ENCODE measurements at places on chromosomes 12 and 14.

- no peak for DNase-seq
Measured at GRCh38 chr12:38456537-38457120, 140.1 kb downstream of the ALG10B start.

GRCh38 chr14:57153286-57153685 lies 115.4 kb downstream of the EXOC5 start:
- no peak for DNase-seq

- DNase-seq, result no peak
Measured at GRCh38 chr14:102939820-102940561, 17.5 kb downstream of the AMN start.

- DNase-seq, result no peak
Measured at GRCh38 chr12:111074559-111074958, 154.2 kb upstream of the MYL2 start.

- no peak for DNase-seq
Measured at GRCh38 chr14:62179367-62180018, 417.3 kb downstream of the SNAPC1 start.

GRCh38 chr14:24067133-24068082 lies 4.0 kb upstream of the CPNE6 start:
- no peak for DNase-seq

- no peak for DNase-seq
Measured at GRCh38 chr12:133073836-133074235, 6.9 kb upstream of the ZNF140 start.

- no peak for DNase-seq
Measured at GRCh38 chr12:46676797-46677520, 148.8 kb downstream of the SLC38A4 start.

DNA sequence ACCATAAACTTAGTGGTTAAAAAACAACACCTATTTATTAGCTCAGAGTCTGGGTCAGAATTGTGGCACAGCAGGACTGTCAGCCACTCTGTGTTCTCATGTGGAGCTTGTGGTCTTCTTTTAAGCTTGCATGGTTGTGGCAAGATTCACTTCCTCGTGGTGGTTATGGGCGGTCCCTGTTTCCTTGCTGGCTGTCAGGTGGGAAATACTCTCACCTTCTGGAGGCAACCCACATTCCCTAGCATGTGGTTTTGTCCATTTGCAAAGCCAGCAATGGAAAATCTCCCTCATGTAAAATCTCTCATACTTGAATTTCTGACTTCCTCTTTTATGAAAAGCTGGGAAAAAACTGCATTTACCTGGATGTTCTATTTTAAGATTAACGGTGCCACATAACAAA lies 229.8 kb downstream of the ALX1 start:
- DNase-seq, result no peak

GRCh38 chr12:108666401-108666881 lies 32.7 kb upstream of the SELPLG start:
- DNase-seq, result no peak

DNA sequence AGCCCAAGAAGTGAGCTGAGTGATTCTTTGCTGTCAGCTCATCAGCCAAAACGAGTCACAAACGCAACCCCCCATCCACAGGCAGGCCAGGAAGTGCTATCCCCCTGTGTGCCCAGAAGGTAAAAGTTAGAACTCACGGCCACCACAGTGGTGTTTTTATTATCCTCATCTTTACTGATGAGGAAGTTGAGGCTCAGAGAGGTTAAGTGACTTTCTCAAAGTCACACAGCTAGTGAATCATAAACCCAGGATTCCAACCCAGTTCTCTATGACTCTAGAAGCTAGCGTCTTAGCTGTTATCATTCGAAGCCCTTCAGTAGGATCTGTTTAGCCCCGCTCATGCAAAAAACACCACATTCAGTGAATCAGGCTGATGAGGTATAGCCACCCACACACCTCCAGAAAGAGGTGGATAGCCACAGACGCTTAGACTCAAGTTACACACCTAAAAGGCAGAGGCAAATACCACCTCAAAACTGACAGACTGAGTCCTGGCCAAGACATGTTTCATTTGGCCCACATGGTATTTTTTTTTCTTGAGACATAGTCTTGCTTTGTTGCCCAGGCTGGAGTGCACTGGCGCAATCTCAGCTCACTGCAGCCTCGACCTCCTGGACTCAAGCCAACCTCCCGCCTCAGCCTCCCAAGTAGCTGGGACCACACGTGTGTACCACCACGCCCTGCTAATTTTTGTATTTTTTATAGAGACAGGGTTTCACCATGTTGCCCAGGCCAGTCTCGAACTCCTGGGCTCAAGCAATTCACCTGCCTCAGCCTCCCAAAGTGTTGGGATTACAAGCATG lies 100.7 kb downstream of the SCARB1 start:
- DNase-seq, result no peak

DNA sequence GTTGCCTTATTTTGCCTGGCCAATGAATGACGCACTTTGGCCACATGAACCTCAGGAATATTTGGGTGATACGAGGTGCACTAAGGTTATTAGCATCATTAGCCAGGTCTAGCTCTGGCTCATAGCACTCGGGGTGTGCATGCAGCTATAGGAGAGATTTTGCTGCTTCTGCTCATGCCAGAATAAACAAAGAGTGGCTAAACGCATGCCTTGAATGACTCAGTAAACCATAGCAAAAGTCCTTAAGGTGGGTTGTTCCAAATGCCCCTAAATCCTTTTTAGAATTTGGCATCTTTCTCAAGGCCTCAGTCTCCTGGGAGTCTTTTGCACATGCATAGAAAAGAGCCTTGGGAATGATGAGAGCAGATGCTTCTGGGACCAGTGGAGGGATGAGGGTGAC lies 343.7 kb upstream of the FKBP4 start:
- no peak for DNase-seq

- no peak for DNase-seq
Measured at GRCh38 chr12:64616201-64616600, 5.9 kb downstream of the RASSF3 start.

DNA sequence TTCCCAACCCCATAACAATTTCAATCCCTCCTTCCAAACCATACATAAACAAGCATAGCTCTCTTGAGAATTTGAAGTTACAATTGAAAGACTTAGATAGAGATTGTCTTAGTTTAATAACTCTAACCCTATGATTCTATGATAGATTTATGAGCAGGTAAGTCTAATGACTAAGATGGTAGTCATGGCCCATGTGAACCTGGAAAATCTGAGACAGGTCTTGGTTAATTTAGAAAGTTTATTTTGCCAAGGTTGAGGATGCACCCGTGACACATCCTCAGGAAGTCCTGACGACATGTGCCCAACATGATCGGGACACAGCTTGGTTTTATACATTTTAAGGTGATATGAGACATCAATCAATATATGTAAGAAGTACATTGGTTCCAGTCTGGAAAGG lies 248.8 kb downstream of the KCNH5 start:
- DNase-seq, result no peak

- DNase-seq, result no peak
Measured at GRCh38 chr12:38904537-38905479, 583 bp downstream of the CPNE8 start.

- no peak for DNase-seq
Measured at GRCh38 chr14:90281756-90282155, 25.4 kb downstream of the PSMC1 start.

GRCh38 chr14:102474934-102475333 lies 34.6 kb downstream of the ANKRD9 start:
- DNase-seq, result no peak

- DNase-seq, result no peak
Measured at GRCh38 chr12:72030277-72030676, 91.6 kb downstream of the TPH2 start.

- DNase-seq, result no peak
Measured at GRCh38 chr12:11739980-11740577, 90.6 kb downstream of the ETV6 start.

DNA sequence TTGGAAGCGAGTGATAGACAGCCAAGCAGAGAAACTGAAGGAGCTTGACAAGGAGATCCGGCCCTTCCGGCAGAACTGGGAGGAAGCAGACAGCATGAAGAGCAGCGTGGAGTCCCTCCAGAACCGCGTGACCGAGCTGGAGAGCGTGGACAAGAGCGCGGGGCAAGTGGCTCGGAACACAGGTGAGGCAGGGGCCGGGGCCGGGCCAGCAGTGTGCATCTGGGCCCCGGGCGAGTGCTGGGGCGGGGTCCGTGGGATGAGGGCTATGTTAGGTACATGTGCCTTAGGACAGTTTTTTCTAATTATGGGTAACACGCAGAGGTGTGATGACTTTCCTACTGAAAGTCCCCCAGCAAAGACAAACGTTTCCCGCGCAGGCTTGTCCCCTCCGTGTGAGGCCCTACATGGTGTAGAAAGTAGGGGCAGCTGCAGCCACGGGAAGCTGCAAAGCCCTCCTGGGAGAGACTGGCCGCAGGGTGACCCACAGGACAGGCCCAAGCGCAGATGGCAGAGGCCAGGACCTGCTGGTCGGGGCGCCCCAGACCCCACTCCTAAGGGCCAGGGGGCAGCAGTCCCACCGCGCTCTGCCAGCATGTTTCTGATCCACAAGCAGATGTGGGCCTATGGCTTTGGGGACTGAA lies 19.1 kb upstream of the AMN start:
- DNase-seq, result no peak

GRCh38 chr12:24463375-24463774 lies 485.5 kb downstream of the BCAT1 start:
- no peak for DNase-seq

DNA sequence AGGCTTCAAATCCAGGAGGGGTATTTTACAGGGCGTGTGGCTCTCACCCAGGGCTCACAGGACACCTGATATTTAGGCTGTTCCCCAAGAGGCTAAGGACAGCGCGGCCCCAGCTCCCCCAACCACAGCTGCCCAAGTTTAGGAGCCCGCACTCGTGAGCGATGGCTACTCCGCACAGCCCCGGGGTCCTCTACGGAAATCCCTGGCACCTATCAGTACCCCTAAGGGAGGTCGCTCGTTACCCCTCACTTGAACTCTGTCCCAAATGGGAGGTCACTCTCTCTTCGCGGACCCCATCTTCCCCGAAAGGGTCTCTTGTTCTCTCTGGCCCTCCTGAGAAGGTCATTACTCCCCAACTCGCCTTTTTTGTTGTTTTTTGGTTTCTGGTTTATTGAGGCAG lies 708 bp upstream of the P2RX4 start:
- no peak for DNase-seq

- DNase-seq, result no peak
Measured at GRCh38 chr12:11941606-11942337, 129.0 kb upstream of the BCL2L14 start.

DNA sequence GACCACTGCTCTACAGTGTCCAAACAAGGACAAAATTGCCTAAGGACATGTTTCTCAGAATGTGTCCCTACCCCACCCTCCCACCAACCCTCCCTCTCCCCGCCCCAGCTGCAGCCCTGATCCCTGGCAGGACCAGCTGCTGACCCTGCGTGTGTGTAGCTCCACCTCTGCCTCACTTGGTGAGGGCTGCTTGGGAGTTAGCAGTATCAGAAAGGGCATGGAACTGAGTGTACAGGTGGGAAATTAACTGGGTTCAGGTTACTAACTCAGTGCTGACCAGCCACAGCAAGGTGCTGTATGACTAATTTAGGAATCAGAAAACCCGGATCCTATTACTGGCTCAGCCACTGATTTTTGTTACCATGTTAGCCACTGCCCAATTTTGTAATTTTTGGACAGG lies 11.3 kb upstream of the PLEKHD1 start:
- no peak for DNase-seq

GRCh38 chr14:69481815-69482568 lies 2.5 kb upstream of the PLEKHD1 start:
- no peak for DNase-seq

- DNase-seq, result no peak
Measured at GRCh38 chr14:88045705-88046104, 40.8 kb downstream of the GPR65 start.

DNA sequence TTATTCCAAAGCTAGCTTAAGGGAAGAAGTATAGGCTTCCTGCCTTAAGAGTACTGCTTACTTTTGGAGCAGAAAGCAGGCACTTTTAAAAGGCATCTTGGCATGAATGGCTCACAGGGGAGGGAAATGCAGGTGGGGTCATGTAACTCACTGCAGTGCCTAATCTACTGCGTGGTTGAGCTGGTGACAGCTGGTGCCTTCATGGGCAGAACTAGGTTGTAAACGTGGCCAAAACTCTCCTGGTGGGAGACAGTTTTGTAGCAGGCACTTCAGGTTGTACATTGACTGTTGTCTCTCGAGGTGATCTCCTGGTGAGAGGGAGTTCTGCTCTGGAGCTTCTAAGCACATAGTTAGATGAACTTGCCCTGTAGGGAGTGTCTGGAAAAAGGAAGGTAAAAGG lies 962.5 kb downstream of the DIO2 start:
- no peak for DNase-seq

DNA sequence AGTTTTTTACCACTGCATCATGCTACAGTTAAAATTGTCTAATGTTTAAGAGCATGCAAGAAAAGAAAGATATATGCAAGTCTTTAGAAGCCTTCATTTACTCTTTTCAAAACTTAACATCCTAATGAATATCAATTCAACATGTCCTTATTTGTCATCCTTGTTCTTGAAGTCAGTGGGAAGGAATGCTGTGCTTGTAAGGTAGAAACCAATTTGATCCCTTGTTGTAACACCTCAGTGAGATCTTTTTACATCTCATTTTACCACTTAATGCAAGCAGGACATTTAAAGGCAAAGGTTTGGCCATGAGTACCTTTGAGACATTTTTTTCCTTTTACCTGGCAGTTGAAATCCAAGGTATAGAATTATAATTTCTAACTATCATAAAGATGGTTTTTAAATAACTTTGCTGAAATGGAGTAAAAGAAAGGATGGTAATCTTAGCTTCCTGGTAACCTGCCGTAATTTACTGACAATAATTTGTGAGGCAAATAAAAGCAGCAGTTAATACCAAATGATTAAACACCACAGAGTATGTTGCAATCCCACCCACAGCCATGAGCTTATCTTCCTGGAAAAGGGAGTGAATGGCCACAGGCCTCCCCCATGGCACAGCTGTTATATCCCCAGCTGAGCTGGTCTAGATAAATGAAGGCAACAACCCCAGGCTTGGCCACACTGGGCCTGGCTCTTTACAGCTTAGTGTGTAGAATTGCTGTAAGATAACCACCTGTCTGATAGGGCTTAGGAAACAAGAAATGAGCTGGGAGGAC lies 33.2 kb upstream of the STRN3 start:
- no peak for DNase-seq

- DNase-seq, result no peak
Measured at GRCh38 chr14:100448376-100448775, 125.2 kb downstream of the SLC25A47 start.

DNA sequence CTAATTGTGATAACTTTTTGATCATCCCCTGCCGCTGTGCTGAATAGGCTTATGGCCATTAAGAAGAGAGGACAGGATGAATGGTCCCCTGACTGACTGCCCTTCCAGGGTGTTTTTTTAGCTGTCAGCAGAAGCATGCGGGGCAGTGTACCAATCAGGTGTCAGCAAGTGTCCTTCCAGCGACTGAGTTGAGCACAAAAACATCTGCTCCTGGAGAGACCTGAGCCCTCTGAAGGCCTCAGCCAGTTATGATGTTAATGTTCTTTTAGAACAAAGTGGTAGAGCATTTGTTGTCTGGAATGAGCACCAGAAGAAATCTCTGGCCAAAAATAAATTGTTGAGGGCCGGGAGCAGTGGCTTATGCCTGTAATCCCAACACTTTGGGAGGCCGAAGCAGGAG lies 37.5 kb downstream of the P2RX7 start:
- DNase-seq, result no peak

- no peak for DNase-seq
Measured at GRCh38 chr12:13784504-13784903, 196.9 kb downstream of the GRIN2B start.

GRCh38 chr12:111457577-111457976 lies 51.9 kb downstream of the SH2B3 start:
- DNase-seq, result no peak

All from stimulated activated CD8-positive, alpha-beta memory T cell treated with anti-CD3 and anti-CD28 coated beads, Interleukin-12 subunit alpha, Interleukin-12 subunit beta, amount 100 ng/mL, for 1 hour (primary cell).